Spinal cord (tissue), 10 donors: ENCODE measurements at places on chromosomes 7 and 10. TPM values are rescaled to one million over a fixed set of nuclear protein-coding genes. Genes with fewer than 3 reads are reported as not detected.

Gene GJC3
- 1.00 TPM for polyA plus RNA-seq

Gene P4HA1
- 47.2 TPM for polyA plus RNA-seq

Gene CCDC3
- 46.4 TPM for polyA plus RNA-seq

Gene TAS2R4
- 1.4 TPM for polyA plus RNA-seq

Gene PRTFDC1
- 41.1 TPM for polyA plus RNA-seq

Gene DRGX
- polyA plus RNA-seq = 62.2 TPM

Gene PPP1R3A
- not detected for polyA plus RNA-seq

Gene PNLIPRP3
- not detected for polyA plus RNA-seq

Gene SNX13
- polyA plus RNA-seq = 27.9 TPM

Gene HPSE2
- polyA plus RNA-seq = 1.1 TPM

Gene GIMAP2
- polyA plus RNA-seq = 7.3 TPM

Gene RPEL1
- polyA plus RNA-seq = not detected

Gene ICA1
- 27.7 TPM for polyA plus RNA-seq

Gene THSD7A
- polyA plus RNA-seq = 21.8 TPM

Gene LIPK
- not detected for polyA plus RNA-seq

Gene MMD2
- 58.2 TPM for polyA plus RNA-seq

Gene RAMP3
- polyA plus RNA-seq = 12.4 TPM

Gene TMEM270
- polyA plus RNA-seq = not detected

Gene DKK1
- 7.3 TPM for polyA plus RNA-seq
